SJCRH30 (cell line): ENCODE measurements at places on chromosomes 12 and 14.

DNA sequence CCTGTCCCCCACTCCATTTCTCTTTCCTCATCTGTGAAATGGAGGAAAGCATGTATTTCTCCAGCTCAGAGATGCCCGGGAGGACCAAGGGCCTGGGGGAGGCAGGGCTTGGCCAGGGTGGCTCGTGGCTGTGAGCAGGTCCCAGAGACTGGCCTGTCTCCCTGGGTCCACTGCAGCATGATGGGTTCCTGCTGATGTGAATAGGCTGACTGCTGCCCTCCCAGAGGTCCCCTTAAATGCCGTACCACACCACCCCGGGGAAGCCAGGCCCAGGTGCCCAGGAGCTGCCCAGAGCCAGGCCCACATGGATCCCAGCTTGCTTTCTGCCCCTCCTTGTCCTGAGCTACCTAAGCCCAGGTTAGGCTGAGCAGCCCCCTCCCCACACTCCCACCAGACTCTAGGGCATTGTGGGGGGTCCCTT lies 158.2 kb upstream of the C14orf180 start:
- no peak for DNase-seq

- peak; percentile 59 for DNase-seq
Observed at GRCh38 chr12:108691998-108692808, 39.1 kb downstream of the CORO1C start.

- DNase-seq: no peak
Observed at GRCh38 chr14:80316441-80316840, 105.1 kb upstream of the DIO2 start.

DNA sequence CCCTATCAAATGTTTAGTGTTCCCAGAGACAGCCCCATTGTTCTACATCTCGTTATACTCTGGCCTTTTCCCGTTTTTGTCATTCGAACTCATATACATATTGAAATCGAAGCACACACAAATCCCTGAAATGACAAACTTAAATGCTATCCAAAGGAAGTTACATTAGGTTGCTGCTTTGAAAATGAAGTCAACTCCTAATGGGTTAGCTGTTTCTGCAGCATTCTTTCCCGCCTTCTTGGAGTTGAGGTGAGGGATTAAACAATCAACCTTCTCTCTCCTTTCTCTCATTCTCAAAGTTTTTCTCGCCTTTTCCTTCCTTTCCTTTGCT lies 642 bp upstream of the PHC1 start:
- DNase-seq: no peak

DNA sequence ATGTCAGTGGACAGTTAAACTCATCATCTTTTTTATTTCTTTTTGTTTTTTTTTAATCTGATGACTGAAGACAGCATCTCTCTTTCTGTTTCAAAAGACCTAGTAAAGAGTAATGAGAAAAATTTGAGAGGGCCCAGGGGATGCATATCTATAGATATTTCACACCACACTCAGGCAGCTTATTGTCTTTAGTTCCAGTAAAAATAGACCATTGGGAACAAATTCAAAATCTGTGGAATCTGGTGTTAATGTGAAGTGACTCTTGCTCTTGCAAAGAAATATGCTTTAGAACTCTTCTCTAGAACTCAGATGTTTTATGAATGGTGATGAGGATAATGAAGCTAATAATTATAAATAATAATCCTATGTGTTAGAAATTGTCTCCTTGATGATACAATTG lies 214.5 kb upstream of the ATP2B1 start:
- DNase-seq: no peak

- DNase-seq: no peak
Observed at GRCh38 chr12:63968673-63969072, 124.2 kb downstream of the SRGAP1 start.

- DNase-seq: no peak
Observed at GRCh38 chr12:79674629-79675028, 16.1 kb downstream of the PAWR start.

DNA sequence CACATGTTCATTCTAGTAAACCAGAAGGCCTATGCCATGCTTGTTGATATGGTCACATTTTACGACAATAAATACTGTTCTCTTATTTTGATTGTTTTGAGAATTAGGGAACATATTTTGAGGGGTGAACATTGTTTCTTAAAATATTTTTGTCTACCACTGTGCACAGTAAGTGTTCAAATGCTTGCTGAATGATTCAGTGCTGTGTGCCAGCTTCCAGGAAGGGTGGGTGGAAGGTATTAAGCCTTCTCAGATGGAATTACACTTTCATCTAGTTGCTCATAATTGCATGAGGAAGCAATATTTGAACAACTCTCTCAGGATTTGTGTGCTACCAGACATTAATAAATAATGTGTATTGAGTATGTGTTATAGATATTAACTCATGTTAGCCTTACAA lies 15.5 kb upstream of the TMX1 start:
- DNase-seq: no peak

GRCh38 chr12:83224012-83224411 lies 537.3 kb downstream of the TMTC2 start:
- no peak for DNase-seq

- no peak for DNase-seq
Observed at GRCh38 chr12:39395866-39396265, 47.1 kb downstream of the KIF21A start.

DNA sequence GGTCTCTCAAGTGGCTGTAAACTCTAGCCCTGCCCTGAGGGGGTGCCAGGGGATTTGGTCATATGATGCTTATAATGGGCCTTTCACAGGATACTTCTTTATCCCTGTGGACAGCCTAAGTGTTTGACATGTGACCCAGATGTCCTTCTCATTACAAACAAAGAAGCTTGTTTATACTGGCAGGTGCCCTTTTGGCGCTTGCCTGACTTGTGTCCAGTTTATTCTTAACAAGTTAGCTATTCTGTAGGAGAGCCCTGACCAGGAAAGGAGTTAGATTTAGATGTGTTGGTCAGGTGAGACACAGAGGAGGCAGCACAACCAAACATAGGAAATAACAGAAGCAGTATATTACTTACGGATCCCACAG lies 51.9 kb downstream of the CCDC91 start:
- DNase-seq: no peak

- DNase-seq: no peak
Observed at GRCh38 chr12:12336511-12336910, 13.5 kb downstream of the MANSC1 start.

DNA sequence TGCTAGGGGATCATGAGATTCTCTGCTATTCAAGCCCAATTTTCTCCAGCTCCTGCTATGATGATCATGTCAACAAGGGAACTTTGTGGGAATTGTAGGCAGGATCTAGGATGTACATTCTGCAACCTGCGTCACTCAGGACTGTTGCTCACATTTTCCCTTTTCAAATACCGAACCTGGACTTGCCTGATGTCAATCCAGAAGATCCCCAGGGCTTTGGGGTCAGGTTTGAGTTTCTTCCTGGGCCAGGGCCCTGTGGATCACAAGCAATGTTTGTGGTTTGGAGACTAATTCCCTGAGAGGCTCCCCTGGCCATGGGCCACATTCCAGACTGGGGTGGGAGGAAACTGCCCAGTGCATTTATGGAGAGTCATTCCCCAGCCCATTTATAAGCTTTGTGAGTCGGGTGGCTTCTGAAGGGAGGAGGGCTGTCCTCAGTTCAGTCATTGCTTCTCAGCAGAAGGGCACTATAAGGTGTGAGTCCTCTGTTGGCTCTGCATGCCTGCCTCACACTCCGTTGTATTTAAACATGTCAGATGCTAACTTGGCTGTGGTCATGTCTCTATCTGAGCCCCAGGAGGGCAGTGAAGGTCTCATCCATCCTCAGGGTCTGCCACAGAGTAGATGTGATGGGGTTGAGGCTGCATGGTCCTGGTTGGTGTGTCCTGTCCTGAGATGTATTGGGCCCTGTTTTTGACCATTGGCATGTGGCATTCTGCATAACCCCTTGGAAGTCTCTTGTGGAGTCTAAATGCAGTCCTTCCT lies 6.5 kb downstream of the KRT86 start:
- peak; percentile 82 for DNase-seq

- DNase-seq: no peak
Observed at GRCh38 chr14:93493054-93493453, 62.3 kb downstream of the UNC79 start.

DNA sequence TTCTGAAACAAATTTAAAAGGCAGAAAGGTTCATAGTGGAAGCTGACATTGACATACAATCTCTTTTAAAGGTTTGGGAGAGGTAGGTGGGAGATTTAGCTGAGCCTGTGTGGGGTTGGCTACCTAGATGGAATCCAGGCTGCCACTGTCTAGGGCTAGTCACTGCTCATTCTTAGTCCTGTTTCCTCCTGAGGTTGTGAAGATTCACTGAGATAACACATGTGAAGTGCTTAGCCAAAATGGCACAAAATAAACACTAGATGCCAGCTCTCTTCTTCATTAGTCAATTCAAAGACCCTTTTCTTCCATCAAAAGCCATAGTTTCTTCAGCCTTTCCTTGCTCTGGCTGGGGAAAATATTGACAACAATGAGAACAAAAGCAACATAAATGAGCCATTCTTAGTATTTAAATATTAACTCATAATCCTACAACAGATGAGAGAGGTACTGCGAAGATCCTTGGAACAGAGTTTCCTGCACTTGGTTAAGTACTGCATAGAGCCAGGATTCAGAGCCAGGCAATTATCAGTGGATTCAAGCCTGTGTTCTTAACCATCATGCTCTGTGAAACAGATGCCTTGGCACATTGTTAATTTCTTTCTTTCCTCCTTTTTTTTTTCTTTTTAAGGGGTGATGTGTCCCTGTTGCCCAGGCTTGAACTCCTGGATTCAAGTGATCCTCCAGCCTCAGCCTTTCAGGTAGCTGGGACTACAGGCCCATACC lies 3.5 kb downstream of the MYF6 start:
- no peak for DNase-seq

DNA sequence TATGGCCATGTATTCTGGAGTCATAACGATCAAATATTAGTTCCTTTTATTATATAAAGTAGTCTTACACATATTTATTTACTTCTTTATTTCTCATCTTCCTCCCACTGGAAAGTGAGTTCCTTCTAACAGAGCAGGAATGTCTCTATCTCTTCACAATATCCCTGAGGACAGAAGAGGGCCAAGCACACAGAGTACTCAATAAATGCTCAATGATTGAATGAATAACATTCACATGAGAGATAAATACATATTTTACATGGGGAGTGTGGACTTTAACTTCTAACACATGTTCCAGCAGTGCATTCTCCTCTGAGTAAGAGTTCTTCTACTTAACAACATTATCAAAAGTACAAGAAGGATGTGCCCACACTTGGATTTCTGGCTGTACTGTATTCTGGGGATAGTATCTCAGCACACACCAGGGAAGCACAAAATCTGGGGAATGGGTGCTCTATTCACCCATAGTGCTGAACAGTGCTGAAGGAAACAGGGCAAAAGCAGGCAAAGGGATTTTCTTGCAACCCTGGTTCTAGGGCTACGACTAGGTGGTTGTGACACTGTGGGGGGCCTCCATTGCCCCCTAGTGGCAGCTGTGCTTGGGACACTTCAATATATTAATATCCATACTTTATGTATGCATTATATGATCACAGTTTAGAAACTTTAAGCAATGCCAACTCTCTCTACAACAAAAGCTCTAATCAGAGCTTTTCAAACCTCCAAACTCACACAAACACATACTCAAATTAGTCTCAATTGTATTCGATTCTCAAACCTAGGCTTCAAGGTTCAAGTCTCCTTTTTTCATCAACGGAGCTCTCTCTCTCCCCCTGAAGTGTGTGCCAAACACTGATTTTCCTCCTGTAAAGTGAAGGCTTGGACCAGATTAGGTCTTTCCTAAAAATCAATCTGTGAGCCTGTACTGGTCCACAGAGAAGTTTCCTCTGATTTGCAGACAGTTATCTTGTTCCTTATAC lies 115.5 kb downstream of the SLC2A13 start:
- peak; percentile 75 for DNase-seq

- DNase-seq: no peak
Observed at GRCh38 chr12:91053951-91054715, 3.7 kb downstream of the KERA start.

DNA sequence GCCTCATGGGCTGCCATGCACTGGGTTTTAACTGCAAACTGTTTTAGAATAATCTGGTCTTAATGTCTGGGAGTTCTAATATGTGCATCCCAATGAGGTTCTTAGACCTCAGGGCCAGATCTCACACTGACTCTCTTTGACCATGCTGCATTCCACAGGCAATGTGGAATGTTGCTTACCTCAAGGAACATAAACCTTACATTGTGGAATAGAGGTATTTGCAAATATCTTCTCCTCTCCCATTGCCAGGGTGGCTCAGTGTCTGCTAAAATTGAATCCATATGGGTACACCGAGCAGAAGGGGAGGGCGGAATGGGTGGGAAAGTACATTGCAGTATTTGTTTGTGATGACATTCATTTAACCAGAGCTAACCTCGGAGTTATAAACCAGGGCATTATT lies 78.6 kb downstream of the CHST11 start:
- DNase-seq: no peak

DNA sequence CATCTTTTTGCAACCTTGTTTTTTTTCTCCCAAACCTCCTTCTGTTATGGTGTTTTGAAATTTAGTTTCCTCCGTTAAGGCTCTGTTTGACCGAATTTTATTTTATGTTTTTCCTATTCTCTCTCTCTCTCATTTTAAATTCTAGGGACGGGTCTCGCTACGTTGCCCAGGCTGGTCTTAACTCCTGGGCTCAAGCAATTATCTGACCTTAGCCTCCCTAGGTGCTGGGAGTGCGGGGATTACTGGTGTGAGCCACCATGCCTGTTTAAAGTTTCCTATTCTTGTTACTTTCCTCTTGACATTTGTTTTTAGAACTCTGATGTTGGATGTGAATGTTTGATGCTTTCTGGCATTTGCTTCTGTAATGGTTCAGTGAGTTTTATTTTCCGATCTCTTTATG lies 1.0 kb downstream of the ZC3H14 start:
- DNase-seq: no peak

- no peak for DNase-seq
Observed at GRCh38 chr12:11559626-11560340, 89.7 kb upstream of the ETV6 start.

GRCh38 chr14:74695406-74695805 lies 17.5 kb downstream of the AREL1 start:
- no peak for DNase-seq

- no peak for DNase-seq
Observed at GRCh38 chr14:103198131-103199105, 75.2 kb downstream of the TNFAIP2 start.

- no peak for DNase-seq
Observed at GRCh38 chr12:93813186-93813585, 136.0 kb downstream of the CRADD start.

GRCh38 chr14:93705513-93706156 lies 82.7 kb downstream of the PRIMA1 start:
- no peak for DNase-seq

- no peak for DNase-seq
Observed at GRCh38 chr12:115823635-115824034, 453.9 kb downstream of the MED13L start.

DNA sequence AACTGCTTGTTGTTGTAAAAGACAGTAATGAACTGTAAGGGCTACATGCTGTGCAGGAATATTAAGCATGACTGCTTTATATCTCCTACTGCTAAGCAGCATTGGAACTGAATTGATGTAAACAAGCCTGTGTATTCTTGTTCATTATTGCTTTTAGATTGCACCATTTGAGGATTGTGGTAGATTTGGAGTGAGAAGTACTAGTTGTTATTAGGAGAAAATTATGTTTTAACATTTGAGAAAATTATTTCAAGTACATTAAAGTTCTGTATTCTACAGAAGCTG lies 212.7 kb downstream of the ERC1 start:
- DNase-seq: no peak

- no peak for DNase-seq
Observed at GRCh38 chr12:81968421-81968820, 209.3 kb upstream of the PPFIA2 start.

GRCh38 chr14:36217027-36217426 lies 40.5 kb upstream of the PTCSC3 start:
- no peak for DNase-seq

GRCh38 chr12:80553316-80553715 lies 109.3 kb downstream of the PTPRQ start:
- peak; percentile 68 for DNase-seq

GRCh38 chr14:22986508-22987054 lies 4.2 kb upstream of the AJUBA start:
- peak; percentile 91 for DNase-seq
